H9 (cell line): ENCODE measurements at places on chromosomes 5 and 9. TPM values are rescaled to one million over a fixed set of nuclear protein-coding genes. Genes with fewer than 3 reads are reported as not detected.

Gene BTNL9
- 0.88 and 0.96 TPM in 2 replicates for total RNA-seq

Gene PLPP1
- total RNA-seq: 80.7 and 85.9 TPM in 2 replicates

Gene CCDC152
- 0.13 and 0.48 TPM in 2 replicates for total RNA-seq

Gene TRIM36
- total RNA-seq: 14.6 and 19.3 TPM in 2 replicates

Gene SYNPO
- total RNA-seq: 1.7 and 1.9 TPM in 2 replicates

Gene SHC3
- 1.3 and 1.8 TPM in 2 replicates for total RNA-seq
